Left lobe of liver (tissue), 2 donors: ENCODE measurements at places on chromosomes 7 and 10. TPM values are rescaled to one million over a fixed set of nuclear protein-coding genes. Genes with fewer than 3 reads are reported as not detected.
A peak's percentile ranks its signal among the peaks of the same experiment; 100 is the strongest.

- no peak for DNase-seq
These were observed 29.1 kb downstream of the TRUB1 start for GRCh38 chr10:114967071-114967470.

GRCh38 chr7:93367254-93367653 lies 135.1 kb downstream of the VPS50 start:
- DNase-seq = no peak

- DNase-seq = peak; percentile 36
These were observed 7.1 kb upstream of the ZNF117 start for GRCh38 chr7:64997927-64998391.

DNA sequence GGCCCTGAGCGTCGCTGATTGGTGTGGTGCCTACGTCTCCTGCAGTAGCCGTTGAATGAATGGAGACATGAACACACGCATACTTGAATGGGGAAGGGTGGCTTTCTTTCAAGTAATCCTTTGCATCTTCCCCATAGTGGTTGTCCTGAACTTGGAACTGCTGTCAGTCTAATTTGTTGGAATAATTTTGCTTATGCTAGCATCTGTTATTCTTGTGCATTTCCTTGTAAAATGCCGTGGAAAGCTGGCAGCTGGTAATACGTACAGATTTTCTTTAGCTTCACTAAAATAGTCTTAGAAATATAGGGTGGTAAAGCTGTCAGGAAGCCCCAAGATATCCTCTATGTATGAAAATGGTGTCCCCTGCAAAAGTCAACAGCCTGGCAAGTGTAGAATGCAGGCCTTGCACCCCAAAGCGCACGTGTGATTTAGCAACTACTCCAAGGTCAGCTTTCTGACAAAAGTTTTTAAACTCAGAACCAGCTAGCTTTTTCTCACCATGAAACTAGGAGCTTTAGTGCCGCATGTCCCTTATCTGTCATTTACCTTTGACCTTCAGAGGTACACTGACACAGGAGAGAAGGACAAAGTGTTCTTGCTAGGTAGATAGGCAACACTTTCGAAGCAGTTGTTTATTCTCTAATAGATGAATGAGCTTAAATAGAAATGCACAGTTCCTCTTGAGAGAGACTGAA lies 70.8 kb downstream of the RBM33 start:
- DNase-seq = peak; percentile 72

GRCh38 chr10:60496181-60496580 lies 106.5 kb upstream of the ANK3 start:
- no peak for DNase-seq

DNA sequence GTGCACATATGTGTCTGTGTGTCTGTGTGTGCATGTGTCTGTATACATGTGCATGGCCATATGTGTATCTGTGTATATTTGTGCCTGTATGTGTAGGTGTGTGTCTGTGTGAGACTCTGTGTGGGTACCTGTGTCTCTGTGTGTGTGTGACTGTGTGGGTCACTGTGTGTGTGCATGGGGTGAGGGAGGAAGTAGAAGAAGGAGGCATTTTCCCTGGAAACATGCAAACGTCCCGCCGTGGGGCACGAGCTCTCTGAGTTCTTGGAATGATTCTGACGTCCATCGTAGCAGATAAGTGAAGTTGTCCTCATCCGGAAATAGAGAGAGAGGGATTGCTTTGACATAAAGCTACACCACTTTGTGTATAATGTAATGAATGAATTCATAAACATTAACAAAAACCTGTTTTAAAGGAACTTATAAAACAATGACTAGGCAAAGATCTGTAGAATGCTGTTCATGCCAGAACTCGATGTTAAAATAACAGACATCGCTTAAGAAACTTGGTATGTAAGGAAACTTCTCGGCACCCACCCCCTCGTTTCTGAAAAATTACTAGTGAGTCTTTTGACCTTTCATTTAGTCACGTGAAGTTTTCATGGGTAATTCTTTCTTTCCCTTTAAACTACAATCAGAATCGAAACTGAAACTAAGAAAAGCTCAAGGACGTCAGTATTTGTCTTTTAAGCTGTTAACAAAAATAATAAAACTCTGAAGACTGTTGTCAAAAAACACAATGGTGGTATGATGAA lies 43.6 kb upstream of the KLF6 start:
- no peak for DNase-seq

DNA sequence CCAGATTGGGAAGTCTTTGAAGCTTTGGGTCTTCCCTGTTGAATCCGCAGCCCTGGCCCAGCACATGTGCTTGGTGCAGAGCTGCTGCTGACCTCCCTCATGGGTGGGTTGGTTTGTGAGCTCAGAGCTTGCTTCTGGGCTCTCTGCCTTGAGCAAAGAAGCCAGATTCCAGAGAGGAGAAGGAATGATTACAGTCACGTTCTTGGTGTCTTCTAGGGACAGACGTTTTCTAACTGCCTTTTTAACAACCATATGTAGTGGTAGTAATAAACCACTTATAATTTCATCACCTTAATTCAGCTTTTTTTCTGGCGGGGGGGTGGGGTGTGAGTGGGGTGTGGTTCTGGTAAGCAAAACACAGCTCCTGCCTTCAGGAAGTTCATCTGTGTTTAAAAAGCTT lies 39.5 kb downstream of the LRMDA start:
- DNase-seq = no peak

DNA sequence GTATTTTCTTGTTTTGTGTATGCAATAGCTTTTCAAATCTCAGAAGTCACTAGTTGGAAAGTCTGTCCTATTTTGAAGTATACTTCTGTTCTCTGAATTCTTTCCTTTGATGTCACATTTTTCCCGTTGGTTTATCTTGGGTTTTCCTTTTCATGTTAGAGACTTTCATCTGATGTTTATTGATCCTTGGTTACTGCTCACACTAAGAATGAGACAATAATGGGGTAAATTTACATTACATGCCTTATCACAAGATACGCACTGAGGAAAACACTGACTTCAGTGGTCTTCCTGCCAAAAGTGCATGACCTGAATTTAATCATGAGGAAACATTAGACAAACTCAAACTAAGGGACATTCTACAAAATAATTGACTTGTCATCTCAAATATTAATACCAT lies 63.5 kb upstream of the C1GALT1 start:
- no peak for DNase-seq

DNA sequence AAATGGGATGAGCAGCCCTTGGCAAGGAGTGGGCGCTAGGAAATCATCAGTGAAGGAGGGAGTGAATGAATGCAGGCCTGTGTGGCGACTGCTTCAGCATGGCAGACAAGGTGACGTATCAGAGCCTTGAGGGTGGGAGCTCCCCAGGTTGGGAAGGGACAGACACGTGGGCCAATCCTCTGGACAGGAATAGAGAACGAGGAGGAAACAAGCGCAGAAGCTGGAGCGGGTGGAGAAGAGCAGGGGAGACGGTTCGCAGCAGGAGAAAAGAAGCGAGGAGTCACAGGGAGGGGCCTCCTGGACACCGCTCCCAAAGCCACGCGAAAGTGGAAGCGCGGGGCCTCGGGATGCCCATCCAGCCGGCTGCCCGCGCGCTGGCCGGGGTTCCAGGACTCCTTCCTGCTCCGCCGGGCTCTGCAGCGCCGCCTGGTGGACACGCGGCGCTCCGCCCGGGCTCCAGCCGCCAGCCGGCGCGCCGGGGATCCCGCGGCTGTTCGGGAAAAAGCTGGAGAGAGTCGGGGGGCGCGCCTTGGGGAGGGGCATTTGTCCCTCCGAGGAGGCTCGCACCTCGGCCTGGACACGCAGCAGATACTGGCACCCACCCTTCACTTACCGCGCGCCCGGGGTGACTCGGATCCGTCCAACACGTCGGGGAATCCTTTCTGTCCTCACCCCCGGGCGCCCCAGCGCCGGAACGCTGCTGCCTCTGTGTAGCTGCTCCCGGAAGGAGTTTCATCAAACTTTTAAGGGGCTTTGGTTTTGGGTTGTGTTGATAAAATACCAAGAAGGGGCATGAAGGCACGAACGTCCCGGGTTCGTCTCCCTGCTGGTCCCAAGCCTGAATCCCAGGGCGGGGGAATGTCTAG lies 6.3 kb downstream of the ZNF503 start:
- DNase-seq = peak; percentile 57

DNA sequence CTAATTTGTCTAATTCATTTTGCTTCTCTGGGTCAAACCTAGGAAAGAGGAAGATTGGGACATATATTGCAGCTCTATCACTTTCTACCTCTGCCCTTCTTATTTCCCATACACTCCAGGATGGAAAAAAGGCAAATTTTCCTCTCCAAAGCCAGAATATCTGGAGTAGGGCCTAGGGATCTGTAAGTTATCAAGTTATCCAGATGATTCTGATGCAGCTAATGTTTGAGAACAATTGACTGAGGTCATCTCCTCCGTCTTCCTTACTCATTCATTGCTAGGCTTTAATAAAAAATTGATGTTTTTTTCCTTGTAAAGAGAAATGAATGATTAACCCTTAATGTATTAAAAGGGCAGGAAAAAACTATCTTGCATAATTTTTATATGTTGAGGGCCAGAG lies 211.9 kb upstream of the GLI3 start:
- no peak for DNase-seq

GRCh38 chr7:1927937-1928644 lies 258.0 kb downstream of the ELFN1 start:
- DNase-seq = no peak

GRCh38 chr10:113782367-113782766 lies 30.9 kb downstream of the PLEKHS1 start:
- no peak for DNase-seq

GRCh38 chr7:74093671-74094223 lies 10.1 kb downstream of the LIMK1 start:
- DNase-seq = no peak

GRCh38 chr10:69363666-69364065 lies 53.1 kb downstream of the TACR2 start:
- no peak for DNase-seq

DNA sequence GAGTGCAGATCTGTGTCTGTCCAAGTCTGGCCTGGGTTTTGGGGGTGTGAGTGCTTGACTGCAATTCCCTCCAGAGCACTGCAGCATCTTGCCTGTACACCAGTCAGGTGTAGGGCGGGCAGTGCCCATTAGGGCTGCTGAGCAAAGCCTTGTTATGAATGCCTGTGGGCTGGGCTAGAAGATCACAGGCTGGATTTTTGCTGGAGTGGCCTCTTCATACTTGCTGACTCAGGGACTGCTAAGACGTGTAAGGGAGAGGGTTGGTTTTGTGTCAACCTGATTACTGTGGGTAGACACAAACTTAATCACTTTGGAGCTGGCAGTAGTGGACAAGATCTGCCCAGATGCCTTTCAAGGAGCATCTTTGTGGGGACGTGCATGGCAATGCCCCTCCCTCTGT lies 29.6 kb downstream of the DMBT1 start:
- no peak for DNase-seq

DNA sequence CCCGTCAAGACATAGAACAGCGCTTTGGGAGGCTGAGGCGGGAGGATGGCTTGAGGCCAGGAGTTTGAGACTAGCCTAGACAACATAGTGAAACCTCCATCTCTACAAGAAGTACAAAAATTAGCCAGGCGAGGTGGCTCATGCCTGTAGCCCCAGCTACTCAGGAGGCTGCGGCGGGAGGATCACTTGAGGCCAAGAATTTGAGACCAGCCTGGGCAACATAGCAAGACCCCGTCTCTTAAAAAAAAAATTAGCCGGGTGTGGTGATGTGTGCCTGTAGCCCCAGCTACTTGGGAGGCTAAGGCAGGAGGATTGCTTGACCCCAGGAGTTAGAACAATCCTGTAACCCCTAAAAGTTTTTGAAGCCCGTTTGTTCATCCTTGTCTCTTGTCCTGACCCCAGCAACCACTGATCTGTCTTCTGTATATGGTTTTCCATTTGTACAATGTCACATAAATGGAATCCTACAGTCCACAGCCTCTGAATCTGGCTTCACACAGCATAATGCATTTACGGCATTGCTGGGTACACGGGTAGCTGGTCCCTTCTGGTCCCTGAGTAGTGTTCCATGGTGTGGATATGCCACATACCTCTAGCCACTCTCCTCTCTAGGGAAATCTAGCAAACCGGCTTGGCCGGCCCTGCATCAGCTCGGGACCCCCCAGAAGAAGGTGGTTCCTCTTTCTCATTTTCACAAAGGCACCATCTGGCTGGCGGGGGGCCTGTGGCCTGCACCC lies 8.4 kb downstream of the GTF2IRD1 start:
- DNase-seq = no peak

- DNase-seq = peak; percentile 79
These were observed 45.7 kb downstream of the LYZL2 start for GRCh38 chr10:30583778-30584415.

DNA sequence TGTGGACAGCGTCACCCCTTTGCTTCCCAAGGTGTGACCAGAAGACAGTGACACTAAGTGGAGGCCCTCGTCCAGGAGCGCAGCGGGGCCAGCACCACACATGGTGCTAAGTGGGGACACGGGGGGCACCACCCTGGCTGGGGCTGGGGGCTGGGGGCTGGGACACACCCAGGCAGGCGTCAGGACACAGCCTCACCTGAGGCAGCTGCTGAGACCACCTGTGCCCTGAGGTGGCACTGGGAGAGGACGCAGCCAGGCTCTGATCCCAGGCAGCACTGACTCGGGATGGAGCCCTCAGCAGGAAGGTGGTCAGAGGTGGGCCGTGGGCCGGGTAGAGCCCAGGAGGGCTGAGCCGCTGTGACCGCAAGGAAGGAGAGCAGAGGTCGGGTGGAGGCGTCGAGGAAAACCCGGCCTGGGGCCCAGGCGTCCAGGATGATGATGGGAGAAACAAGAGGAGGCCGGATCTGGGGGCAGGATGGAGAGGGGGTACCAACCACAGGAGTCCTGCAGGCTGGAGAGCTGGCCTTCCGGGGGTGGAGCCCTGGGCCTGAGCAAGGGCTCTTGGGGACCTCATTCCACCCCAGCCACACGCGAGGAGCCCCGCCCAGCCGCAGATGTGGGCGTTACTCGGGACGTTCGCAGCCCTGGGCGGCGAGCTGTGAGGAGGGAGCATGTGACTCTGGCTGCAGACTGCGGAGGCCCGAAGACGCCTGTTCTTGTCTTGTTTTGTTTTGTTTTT lies 22.5 kb downstream of the LRRC27 start:
- no peak for DNase-seq

- no peak for DNase-seq
These were observed 50.6 kb downstream of the PWWP2B start for GRCh38 chr10:132447446-132448247.

- DNase-seq = no peak
These were observed 31.6 kb downstream of the ENO4 start for GRCh38 chr10:116880716-116881482.

GRCh38 chr7:17524746-17525145 lies 226.3 kb downstream of the AHR start:
- no peak for DNase-seq

TDRD1 gene
- total RNA-seq = 0.05 TPM

IL2RA gene
- total RNA-seq = 1.3 TPM

COG5 gene
- total RNA-seq = 12.9 TPM

PNLIPRP2 gene
- total RNA-seq = 0.88 TPM

KEL gene
- total RNA-seq = 0.28 TPM

INPP5A gene
- total RNA-seq = 18.3 TPM

SUGCT gene
- total RNA-seq = 14.3 TPM

CALY gene
- total RNA-seq = 0.45 TPM

STEAP4 gene
- total RNA-seq = 28.3 TPM

TMEM130 gene
- 0.10 TPM for total RNA-seq

RARRES2 gene
- 852 TPM for total RNA-seq

FBXL13 gene
- 0.18 TPM for total RNA-seq

PRR15 gene
- total RNA-seq = not detected
